ENCODE measurements at places on chromosomes 11 and 22. TPM values are rescaled to one million over a fixed set of nuclear protein-coding genes. Genes with fewer than 3 reads are reported as not detected.

The SLC25A18 gene
- not detected for total RNA-seq

The IGLL1 gene
- not detected for total RNA-seq

The KRTAP5-8 gene
- total RNA-seq = not detected

The TPH1 gene
- total RNA-seq = 12.4 TPM

The FGF19 gene
- 0.22 TPM for total RNA-seq

The MUC5B gene
- total RNA-seq = 285 TPM

The GAL3ST3 gene
- not detected for total RNA-seq

The AGBL2 gene
- total RNA-seq = 0.74 TPM

The CRYBB1 gene
- not detected for total RNA-seq

The FAM89B gene
- total RNA-seq = 32.2 TPM

The SLC22A25 gene
- total RNA-seq = not detected

The POU2AF2 gene
- total RNA-seq = 1.3 TPM

The GAL3ST1 gene
- 13.4 TPM for total RNA-seq

The CSNK2A3 gene
- 0.64 TPM for total RNA-seq

The AIFM3 gene
- 156 TPM for total RNA-seq

The HEPHL1 gene
- not detected for total RNA-seq

The P2RX6 gene
- total RNA-seq = 0.62 TPM

The TST gene
- total RNA-seq = 474 TPM

The C11orf97 gene
- not detected for total RNA-seq

The RAG2 gene
- total RNA-seq = not detected

The CTTN gene
- 302 TPM for total RNA-seq

The DMC1 gene
- 2.0 TPM for total RNA-seq

The GLYAT gene
- not detected for total RNA-seq

The TECTA gene
- total RNA-seq = 0.20 TPM

The CTSC gene
- total RNA-seq = 147 TPM

The OR52A1 gene
- total RNA-seq = not detected

The SYT7 gene
- total RNA-seq = 28.4 TPM

The SCGB2A2 gene
- not detected for total RNA-seq

The IGF2 gene
- 9.2 TPM for total RNA-seq

The CARD10 gene
- total RNA-seq = 60.5 TPM

The CDON gene
- 10.5 TPM for total RNA-seq

The B4GALNT4 gene
- 2.0 TPM for total RNA-seq

The PEX16 gene
- 30.0 TPM for total RNA-seq

The DNAJC4 gene
- total RNA-seq = 50.3 TPM

The KCNC1 gene
- total RNA-seq = 0.19 TPM

The RTN4R gene
- 8.5 TPM for total RNA-seq

The PKP3 gene
- 167 TPM for total RNA-seq

The RIC3 gene
- 2.0 TPM for total RNA-seq

The OR8D4 gene
- 1.3 TPM for total RNA-seq

The MRPL48 gene
- 49.8 TPM for total RNA-seq

The PNPLA3 gene
- total RNA-seq = 0.15 TPM

The ATG2A gene
- total RNA-seq = 30.6 TPM

The FIBIN gene
- 3.3 TPM for total RNA-seq

The OR51B2 gene
- total RNA-seq = not detected

The MN1 gene
- total RNA-seq = 1.5 TPM

The HMOX1 gene
- 31.0 TPM for total RNA-seq

The CCDC179 gene
- not detected for total RNA-seq

The SMTNL1 gene
- total RNA-seq = not detected

The SLC29A2 gene
- total RNA-seq = 28.3 TPM

The APOBEC3B gene
- 9.3 TPM for total RNA-seq

The CYP2D6 gene
- total RNA-seq = 2.9 TPM

Data from colonic mucosa (tissue), 4 donors.